Glutamatergic neuron (in vitro differentiated cells): ENCODE measurements at places on chromosomes 11 and 22.
A peak's percentile ranks its signal among the peaks of the same experiment; 100 is the strongest.

- no peak for DNase-seq
Observed at GRCh38 chr11:75884321-75884720, 69.3 kb downstream of the UVRAG start.

- no peak for DNase-seq
Observed at GRCh38 chr11:75873417-75874221, 58.6 kb downstream of the UVRAG start.

DNA sequence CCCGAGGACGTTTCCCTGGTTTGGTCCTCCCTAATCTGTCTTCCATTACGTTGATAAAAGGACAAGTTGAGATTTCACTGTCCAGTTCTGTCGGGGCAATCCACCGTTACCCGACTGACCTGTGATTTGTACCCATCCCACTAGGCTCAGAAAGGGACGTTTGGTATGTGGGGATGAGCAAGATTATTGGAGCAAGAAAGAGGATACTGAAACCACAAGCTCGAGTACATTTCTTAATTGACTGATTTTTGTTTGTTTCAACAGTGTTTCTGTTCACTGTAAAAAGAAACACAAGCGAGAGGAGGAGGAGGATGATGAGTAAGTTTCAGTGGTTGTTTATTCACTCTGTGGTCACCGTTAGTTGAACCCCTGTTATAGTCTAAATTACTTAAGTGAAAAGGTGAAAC lies 969 bp downstream of the CCDC117 start:
- DNase-seq: no peak

- DNase-seq: no peak
Observed at GRCh38 chr22:45784357-45785277, 113.0 kb downstream of the ATXN10 start.

DNA sequence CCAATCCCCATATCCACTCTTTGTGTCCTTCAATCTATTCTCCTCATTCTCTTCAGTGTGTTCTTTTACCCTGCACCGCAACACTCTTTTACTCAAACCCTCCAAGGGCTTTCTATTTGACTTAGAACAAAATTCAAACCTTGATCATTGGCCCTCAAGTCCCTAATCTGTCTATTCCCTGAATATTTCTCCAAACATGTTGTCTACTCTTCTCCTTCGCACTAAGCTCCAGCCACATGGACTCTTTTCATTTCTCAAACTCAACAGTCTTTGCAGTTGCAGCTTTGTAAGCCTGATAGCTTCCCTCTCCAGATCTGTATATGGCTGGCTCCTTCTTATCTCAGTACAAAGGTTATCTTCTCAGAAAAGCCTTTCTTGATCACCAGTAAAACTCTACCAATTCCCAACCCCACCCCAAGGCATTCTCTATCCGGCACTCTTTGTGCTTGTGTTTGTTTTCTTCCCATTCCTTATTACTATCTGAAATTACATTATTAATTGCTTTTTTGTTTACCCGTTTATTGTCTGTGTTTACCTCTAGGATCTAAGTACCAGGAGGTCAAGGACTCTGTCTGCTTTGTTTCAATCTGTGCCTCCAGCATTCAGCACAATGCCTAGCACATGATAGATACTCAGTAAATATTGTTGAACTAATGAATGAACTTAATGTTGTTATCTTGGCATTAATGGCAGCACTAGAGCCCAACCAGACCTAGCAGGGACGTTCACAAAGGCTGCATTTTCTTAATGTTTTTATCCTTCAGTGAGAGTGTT lies 147.4 kb downstream of the BBOX1 start:
- no peak for DNase-seq

DNA sequence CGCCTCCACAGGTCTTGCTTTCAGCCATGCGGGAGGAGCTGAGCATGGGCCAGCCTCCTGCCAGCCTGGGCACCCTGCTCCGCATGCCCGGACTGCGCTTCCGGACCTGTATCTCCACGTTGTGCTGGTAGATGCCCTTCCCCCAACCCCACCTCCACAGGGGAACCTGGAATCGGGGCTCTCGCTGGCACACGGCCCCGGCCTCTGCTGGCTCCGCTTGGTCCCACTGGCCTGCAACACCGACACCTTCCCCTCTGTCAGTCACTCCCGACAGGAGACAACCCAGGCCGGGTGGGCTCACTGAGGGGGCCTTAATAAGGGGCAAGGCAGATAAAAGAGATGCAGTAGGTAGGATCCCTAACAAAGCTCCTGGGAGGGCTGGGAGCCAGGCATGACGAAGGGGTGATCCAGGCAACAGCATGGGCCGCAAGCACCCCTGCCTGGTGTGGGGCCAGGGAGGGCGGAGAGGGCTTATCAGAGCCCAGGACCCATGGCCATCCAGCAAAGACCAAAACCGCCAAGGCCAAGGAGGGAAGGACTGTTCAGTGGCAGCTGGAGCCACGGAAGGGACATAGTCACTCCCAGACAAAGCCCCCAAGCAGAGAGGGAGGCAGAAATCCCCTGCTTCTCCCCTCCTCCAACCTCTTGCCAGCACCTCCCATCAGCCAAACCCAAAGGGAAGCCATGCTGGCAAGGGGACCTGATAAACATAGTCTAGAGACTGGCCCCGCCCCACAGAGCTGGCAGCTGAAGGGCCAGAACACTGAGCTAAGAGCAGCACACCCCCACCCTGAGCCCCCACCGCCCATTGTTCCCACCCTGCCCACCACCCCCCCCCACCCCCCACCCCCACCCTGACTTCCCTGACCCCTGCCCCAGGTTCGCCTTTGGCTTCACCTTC lies 8.0 kb downstream of the SLC22A12 start:
- peak; percentile 12 for DNase-seq

- no peak for DNase-seq
Observed at GRCh38 chr11:8603696-8604077, 9.7 kb upstream of the STK33 start.
